ENCODE measurements at places on chromosomes 12 and 14.
A peak's percentile ranks its signal among the peaks of the same experiment; 100 is the strongest.

GRCh38 chr14:100476012-100476822 lies 111.0 kb downstream of the BEGAIN start:
- DNase-seq = peak; percentile 97

GRCh38 chr14:72404106-72404774 lies 472.0 kb downstream of the RGS6 start:
- no peak for DNase-seq

DNA sequence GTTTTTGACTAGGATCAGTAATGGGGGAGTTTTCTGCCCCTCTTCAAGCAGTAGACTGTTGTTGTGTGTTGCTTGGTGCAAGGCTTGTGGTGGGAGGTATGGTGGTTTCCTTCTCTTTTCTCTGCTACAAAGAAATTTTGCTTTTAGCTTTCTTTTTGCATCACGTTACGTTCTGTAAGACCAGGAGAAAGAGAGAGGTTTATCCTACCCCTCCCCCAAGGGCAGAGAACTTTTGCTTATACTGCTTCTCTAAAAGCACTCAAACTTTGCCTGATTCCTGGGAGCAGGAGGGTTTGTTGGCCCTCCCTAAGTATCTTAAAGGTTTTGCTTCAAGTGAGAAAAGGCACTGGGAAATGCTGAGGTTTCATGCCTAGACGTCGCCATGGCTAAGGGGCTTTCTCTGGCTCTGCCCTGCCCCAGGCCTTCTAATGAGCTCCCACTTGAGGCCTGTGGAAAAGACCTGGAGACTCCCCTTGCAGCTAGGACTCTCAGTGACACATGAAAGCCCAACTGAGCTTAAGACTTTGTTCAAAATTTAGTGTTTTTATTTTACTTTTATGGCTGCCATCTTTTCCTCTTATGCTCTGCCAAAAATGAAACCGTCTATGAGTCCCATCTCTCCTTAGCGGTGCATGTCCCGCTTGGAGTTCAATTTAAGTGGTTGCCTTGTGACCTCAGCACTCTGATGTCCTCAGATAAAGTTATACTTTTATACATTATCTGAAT lies 49.2 kb downstream of the EIF2S3B start:
- DNase-seq = no peak

- DNase-seq = peak; percentile 48
These were observed 22.4 kb downstream of the CALM1 start for GRCh38 chr14:90419200-90419599.

DNA sequence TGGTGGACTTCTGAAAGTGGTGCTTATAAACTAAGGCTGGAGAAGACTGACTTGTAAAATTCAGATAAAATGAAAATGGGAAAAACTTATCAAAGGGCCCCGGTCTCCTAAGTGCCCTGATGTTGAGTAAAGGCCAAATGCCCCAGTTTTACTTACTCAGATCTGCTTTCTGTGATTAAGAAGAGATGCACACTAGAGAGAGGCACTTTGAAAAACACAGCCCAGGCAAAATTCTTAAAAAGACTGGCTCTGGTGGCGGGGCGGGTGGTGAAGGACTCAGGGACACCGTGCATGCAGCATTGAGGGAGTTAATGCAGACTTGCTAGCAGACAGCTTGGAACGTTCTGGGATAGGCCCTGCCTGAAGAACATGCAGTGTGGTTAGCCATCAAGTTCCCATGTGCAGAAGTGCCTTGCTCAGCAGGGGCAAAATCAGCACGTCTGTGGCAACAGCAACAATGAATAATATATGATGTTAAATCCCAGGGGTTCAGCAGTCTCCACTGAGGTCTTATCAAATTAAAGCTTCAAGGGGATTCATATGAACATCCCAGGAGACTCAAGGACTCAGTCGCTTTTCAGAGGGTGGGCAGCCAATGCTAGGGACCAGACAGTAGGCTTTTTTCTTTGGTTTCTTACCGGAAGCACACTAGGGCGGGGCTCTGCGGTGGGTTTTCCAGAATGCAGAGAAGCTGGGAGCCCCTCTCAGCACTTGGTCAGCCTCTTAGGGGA lies 105.0 kb downstream of the DAD1 start:
- peak; percentile 67 for DNase-seq

GRCh38 chr12:51910691-51911090 lies 3.4 kb downstream of the ACVRL1 start:
- DNase-seq = no peak

- DNase-seq = no peak
These were observed 46.7 kb downstream of the LRRC74A start for GRCh38 chr14:76872796-76873432.

Measured in brain pericyte (primary cell).